ENCODE measurements at places on chromosomes 13 and 19.

DNA sequence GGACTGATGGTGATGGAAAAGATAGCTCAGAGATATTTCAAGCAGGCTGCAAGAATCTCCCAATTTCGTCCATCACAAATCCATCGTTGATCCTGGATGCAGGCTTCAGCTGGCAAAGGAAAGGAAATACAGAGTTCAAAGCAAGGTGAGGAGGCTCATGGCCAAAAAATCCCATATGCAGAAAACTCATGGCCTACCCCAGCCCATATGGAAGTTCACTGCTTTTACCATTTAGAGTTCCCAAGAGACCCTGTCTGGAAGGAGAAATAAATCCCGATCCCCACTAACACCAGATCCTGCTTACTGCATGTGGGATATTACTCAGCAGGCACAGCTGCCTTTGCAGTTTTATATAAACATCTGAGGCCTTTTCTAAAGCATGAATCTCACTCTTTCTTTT is 412.9 kb upstream of the SPRY2 start:
- DNase-seq: no peak

DNA sequence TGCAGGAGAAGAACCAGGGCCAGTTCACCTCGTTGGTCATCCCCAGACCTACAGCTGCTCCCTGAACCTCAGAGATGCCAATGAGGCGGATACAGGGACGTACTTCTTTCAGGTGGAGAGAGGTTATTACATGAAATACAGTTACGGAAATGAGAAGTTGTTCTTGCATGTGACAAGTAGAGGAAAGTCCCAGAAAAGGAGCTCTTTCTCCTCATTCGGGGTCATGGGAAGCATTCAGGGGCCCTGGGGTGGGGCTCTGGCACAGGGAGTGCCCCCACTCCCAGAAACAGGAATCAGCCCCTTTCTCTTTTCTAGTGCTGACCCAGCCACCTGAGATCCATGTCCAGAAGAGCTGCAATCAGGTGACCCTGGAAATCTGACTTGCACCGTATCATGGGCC is 4.5 kb upstream of the SIGLEC9 start:
- no peak for DNase-seq

DNA sequence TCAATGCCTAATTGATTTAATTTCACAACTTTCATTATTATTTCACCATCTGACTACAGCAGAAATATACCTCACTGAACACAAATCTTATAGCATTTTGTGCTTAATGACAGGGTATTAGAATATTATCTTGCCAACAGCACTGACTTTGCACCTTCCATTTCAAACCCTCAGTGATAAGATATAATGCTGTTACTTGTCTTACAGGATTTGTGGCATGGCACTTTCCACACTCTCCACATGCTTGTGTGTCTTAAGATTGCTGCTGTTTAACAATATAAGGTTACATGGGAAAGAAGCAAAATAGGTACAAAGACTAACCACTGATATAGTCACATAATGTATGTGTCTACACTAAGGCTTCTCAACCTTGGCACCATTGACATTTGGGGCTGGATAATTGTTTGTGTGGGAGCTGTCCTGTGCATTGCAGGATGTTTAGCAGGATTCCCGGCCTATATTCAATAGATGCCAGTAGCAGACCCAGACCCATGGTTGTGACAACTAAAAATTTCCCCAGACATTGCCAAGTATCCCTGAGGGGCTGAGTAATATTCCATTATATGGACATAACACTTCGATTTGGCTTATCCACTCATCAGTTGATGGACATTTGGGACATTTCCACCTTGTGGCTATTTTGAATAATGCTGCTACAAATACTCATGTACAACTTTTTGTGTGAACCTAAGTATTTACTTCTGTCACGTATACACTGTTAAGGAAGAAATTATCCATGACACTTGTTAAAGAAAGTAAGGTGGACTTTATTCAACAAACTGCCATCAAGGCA is 5.7 kb upstream of the DIAPH3 start:
- DNase-seq: no peak

DNA sequence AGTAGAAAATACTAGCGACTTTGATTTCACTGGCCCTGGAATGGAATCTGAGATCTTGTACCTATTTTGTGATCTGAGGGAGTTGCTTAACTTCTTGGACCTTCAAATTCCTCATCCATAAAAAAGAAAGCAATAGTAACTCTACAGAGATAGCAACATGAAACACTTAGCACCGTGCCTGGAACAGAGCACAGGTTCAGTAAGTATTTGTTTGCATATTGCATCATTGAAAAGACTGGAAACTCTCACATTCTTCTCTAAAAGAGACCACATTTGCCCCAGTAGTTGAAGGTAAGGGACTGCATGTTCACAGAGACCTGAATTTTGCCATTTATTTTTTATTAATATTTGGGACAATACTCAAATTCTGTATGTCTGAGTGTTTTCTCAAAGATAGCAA is 358.1 kb downstream of the COG6 start:
- DNase-seq: no peak

DNA sequence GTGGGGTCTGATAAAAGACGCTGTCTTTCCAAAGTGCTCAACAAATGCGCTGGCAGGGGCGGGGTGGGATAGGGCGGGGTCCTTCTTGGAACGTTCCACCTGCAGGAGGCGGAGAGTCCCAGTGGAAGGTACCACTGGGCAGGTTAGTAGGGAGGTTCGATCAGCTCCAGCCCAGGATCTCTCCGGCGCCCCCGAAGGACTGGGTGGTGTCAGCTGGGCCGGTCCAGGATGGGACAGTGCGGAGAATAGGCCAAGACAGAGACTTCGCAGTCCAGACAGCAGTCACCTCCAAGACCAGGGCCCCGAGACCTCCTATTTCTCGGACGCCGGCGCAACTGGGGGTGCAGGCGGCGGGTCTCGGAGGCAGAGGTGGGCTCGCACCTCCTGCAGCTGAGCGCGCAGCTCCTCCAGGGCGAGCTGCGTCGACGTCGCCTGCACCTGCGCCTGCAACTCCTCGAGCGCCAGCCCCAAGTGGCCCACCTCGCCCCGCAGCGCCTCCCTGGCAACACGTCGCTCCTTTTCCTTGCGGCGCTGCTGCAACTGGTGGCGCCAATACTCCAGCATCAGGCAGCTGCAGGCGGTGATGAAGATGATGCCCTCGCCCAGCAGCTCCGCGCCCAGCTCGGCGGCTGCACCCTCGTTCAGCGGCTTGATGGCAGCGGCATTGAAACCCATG is 21.6 kb downstream of the VASP start:
- no peak for DNase-seq

DNA sequence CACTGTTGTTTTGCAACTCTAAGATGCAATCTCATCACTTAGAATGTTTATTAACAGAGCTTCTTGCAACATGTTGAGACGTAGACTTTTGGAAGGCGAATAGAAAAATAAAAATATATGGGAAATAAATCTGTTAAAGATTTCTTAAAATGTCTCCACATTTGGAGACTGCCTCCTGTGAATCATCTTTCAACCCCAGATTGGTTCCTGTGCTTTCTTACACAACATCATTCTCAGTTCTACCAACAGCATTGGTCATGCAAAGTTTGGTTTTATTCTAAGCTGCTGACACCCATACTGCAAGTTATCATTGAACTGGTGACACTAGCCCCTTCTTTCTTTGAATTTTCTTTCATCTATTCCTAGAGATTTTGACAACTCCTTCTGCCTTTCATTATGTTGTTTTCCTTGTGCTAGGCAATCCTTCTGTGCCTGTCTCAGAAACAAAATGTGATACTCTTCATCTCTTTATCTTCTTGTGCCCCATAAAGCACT is 1.6 kb upstream of the IGFL3 start:
- no peak for DNase-seq

GRCh38 chr13:37797631-37798030 is 71.9 kb downstream of the TRPC4 start:
- no peak for DNase-seq

- DNase-seq: no peak
These were observed 54.4 kb upstream of the RGCC start for GRCh38 chr13:41402691-41403511.

GRCh38 chr13:50299546-50300249 is 284.5 kb downstream of the KCNRG start:
- DNase-seq: no peak

DNA sequence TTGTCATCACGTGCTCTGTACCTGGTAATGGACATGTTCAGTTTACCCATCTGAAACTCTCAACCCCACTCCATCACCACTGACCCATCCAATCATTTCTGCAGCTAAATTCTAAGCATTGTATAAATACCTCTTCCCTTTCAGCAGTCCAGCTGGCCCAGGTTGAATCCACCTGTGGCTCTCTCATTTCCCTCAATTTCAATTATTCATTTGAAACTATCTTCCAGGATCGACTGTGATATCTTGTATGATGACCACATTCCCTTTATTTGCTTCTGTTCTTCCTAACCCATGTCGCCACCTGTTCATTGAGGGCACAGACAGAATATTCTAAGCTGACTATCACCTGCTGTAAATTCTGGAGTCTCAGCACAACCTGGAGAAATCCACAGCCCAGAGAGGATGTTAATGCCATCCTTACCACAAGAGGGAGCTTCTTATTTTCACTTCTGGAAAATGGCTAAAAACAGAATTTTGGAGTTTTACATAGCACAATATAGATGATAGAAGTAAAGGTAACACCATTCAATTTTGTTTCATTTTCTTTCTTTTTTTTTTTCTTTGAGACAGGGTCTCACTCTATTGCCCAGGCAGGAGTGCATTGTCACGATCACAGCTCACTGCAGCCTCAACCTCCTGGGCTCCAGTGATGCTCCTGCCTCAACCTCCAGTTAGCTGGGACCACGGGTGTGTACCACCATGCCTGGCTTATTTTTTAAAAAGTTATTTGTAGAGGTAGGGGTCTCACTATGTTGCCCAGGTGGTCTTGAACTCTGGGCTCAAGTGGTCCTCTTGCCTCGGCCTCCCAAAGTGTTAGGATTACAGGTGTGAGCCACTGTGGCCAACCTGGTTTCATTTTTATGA is 38.6 kb downstream of the ZNF823 start:
- DNase-seq: peak; percentile 51

GRCh38 chr13:96490496-96490989 is 400.6 kb downstream of the HS6ST3 start:
- DNase-seq: no peak

DNA sequence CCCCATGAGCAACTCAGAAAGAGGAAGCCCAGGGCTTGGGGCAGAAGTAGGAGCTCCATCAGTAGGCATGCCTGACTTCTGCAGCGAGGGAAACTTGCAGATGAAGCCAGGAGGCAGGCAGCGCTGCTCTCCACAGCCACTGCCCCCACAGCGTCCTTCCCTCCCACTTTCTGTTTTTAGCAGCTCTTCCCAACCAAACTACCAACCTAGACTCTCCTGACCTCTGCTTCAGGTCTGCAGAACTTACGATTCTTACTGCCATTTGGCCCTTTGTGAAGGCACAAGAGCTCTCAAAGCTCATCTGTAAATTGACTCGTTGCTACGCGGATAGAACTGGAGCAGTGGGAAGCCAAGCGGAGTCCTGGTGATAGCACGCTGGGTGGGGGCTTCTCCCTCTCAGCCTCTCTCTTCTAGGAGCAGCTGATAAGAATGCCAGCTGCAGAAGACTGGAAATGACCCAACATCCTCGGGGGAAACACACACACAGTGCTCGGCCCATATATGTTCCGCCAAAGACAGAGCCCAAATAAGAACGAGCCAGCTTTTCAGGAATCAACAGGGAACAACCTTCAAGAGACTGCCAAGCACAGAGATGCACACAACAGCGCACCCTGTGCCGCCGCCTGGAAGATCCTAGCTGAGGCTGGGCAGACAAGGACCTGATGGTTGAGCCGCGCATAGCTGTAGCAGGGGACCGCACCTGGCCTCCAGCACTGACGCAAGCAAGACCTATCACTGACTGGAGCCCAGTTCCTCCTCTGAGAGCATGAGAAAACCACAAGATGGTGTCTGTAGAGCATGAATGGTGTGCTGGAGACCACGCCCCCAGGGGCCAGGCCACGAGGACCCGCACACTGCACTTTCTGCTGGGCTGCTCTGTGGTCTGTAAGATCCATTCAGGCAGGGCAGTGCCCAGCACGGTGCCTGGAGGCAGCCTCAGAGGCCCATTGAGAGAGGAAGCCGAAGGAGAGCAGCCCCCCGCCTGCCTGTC is 15.9 kb upstream of the SLC35E1 start:
- no peak for DNase-seq

DNA sequence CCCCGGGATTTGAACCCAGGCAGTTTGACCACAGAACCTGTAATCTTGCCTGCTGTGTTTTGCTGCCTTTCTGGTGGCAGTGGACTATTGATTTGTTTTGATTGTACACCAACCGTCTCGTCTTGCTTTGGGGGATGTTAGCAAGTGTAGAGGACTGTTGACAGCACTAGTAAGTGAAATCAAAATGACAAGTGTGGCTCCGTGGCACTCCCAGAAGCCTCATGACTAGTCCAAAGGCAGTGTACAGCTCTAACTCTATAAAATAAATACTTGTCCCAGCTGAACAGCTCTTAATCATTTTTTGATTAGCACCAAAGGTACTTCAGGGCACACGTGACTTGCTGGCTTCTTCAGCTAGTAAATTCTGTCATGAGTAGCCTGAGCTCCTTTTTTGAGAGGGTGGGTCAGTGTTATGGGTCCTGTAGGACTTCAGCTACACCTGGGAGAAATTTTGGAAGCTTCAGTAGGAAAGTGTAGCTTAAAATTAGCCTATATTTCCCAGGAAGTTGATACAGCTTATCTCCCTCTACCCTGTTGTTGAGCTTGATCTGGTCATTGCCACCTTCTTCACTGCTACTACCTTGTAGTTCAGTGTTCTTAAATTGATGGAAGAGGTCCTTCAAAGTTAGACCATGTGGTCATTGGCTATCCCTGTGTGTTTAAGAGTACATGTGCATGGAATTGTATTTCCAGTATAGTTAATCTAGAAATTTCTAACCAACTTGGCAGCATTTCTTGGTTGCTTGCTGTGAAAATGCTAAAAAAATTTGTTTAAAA is 15.1 kb downstream of the TM9SF2 start:
- no peak for DNase-seq

DNA sequence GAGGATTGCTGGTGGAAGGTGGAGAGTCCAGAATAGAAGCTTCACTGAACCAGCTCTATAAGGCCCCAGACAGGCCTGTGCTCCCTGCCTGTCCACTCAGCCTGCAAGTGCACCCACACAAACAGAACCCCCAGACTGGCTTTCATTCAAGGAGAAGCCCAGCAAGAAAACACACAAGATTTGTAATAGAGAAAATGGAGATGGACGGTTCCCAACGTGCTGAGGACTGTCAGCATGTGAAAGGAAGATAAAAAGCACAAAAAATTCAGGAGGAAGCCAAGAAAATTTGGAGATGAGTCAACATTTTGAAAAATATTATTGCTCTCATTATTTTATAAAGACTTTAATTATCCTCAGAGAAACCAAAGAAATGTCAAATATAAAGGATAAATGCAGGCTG is 218.2 kb upstream of the SLC10A2 start:
- no peak for DNase-seq

GRCh38 chr13:26074706-26075105 is 22.9 kb upstream of the SHISA2 start:
- DNase-seq: peak; percentile 19
